ENCODE measurements at places on chromosomes 5 and 9. TPM values are rescaled to one million over a fixed set of nuclear protein-coding genes. Genes with fewer than 3 reads are reported as not detected.
A peak's percentile ranks its signal among the peaks of the same experiment; 100 is the strongest.

GRCh38 chr9:38280251-38280800 is 112.2 kb upstream of the ALDH1B1 start:
- H3K4me3 ChIP-seq: no peak overlapping the region
- no peaks in the 10 kb centered on the region for H3K27me3 ChIP-seq
- no peaks in the 10 kb centered on the region for H3K4me1 ChIP-seq
- DNase-seq: no peak
- H3K27ac ChIP-seq: no peak overlapping the region

DNA sequence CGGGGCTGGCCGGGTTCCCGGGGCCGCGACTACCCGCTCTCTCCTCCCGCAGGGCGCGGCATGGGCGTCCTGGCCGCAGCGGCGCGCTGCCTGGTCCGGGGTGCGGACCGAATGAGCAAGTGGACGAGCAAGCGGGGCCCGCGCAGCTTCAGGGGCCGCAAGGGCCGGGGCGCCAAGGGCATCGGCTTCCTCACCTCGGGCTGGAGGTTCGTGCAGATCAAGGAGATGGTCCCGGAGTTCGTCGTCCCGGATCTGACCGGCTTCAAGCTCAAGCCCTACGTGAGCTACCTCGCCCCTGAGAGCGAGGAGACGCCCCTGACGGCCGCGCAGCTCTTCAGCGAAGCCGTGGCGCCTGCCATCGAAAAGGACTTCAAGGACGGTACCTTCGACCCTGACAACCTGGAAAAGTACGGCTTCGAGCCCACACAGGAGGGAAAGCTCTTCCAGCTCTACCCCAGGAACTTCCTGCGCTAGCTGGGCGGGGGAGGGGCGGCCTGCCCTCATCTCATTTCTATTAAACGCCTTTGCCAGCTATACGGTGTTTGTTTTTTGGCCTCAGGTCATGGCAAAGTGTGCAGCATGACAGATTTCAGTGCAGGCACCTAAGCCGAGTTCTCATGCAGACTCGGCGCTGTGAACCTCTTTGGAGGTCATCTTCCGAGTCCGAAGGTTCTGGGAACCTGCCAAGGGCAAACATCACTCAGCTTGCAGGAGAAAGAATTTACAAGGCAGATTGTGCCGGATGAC is 516 bp downstream of the MRPL41 start:
- H3K4me3 ChIP-seq: peak overlapping the region; percentile 95
- peaks cover 9% of the 10 kb centered on the region for H3K36me3 ChIP-seq
- DNase-seq: peak; percentile 75
- peaks cover 32% of the 10 kb centered on the region for H3K4me1 ChIP-seq

DNA sequence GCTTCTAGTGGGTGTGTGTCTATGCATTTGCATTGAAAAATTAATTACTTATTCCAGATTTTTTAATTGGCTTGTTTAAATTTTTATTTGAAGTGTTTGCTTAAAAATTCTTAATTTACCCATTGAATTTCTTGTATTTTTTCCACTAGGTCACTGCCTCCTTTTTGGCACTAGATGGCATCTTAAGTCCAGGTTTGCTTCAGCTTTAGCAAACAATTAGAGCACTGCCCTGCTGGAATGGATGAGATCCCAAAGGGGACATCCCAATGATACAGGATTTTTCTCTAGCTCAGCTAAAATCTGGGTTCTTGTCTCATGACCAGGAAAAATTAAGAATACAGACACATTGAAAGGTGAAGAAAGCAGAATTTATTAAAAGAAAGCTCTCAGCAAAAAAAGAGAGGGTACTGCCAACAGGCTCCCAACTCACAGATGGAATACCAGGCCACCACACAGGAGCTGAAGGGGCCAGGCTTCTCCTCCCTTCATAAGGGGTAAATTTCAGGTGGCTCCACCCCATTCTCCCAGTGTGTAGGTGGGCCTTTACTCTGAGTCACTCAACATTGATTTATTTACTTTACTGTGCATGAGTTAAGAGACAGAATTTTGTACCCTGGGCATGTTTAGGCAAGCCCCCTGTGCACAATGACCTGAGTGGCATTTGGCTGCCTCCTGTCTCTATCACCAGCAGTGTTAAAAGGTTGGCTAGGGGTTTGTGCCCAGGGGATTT is 532.4 kb downstream of the ANXA1 start:
- DNase-seq: no peak
- H3K27me3 ChIP-seq: no peaks in the 10 kb centered on the region
- H3K4me1 ChIP-seq: no peaks in the 10 kb centered on the region
- no peak overlapping the region for H3K27ac ChIP-seq
- no peak overlapping the region for H3K4me3 ChIP-seq
- H3K36me3 ChIP-seq: no peaks in the 10 kb centered on the region

Gene LSM11
- polyA plus RNA-seq: 0.92 TPM

Gene GABRA1
- 0.06 TPM for polyA plus RNA-seq

Gene PITX1
- 6.0 TPM for polyA plus RNA-seq

All from sigmoid colon (tissue), 7 donors.